ENCODE measurements at places on chromosomes 12 and 14. TPM values are rescaled to one million over a fixed set of nuclear protein-coding genes. Genes with fewer than 3 reads are reported as not detected.

DLK1 gene
- not detected for total RNA-seq

ALX1 gene
- total RNA-seq, result not detected

KRT74 gene
- not detected for total RNA-seq

PTHLH gene
- total RNA-seq, result not detected

CLEC6A gene
- not detected for total RNA-seq

FGD4 gene
- total RNA-seq, result 0.39 TPM

GALNT8 gene
- 1.1 TPM for total RNA-seq

CEBPE gene
- 0.34 TPM for total RNA-seq

SPTSSA gene
- 12.0 TPM for total RNA-seq

BIN2 gene
- 187 TPM for total RNA-seq

TAS2R30 gene
- 4.2 TPM for total RNA-seq

HEATR5A gene
- total RNA-seq, result 14.7 TPM

CACNA2D4 gene
- 15.1 TPM for total RNA-seq

TEAD4 gene
- total RNA-seq, result 0.74 TPM

CRIP2 gene
- 0.78 TPM for total RNA-seq

SYT1 gene
- total RNA-seq, result not detected

POLE2 gene
- total RNA-seq, result 25.5 TPM

SLC2A13 gene
- total RNA-seq, result 2.2 TPM

TPH2 gene
- not detected for total RNA-seq

SERPINA1 gene
- total RNA-seq, result 0.22 TPM

CCDC184 gene
- total RNA-seq, result 0.12 TPM

MON2 gene
- 47.1 TPM for total RNA-seq

LBHD2 gene
- not detected for total RNA-seq

SLC17A8 gene
- total RNA-seq, result not detected

KRT71 gene
- total RNA-seq, result not detected

EIF2B2 gene
- 50.6 TPM for total RNA-seq

BDKRB1 gene
- not detected for total RNA-seq

PPFIA2 gene
- not detected for total RNA-seq

All from T-helper 1 cell treated with Interleukin-12 subunit alpha and Interleukin-12 subunit beta and Interleukin-4 antibody, amounts not matched to agents 30 ng/mL and 1 ng/mL, for 36 hours (primary cell).